ENCODE measurements at places on chromosomes 6 and 20. TPM values are rescaled to one million over a fixed set of nuclear protein-coding genes. Genes with fewer than 3 reads are reported as not detected.
A peak's percentile ranks its signal among the peaks of the same experiment; 100 is the strongest.

Gene NRSN1
- 2.0 TPM for total RNA-seq

Gene CLIC5
- 3.0 TPM for total RNA-seq

Gene UFL1
- 30.0 TPM for total RNA-seq

Gene SIRPB2
- 8.2 TPM for total RNA-seq

Gene DYNLT2
- 2.2 TPM for total RNA-seq

Gene SUMO4
- total RNA-seq: 6.1 TPM

Gene CCDC170
- total RNA-seq: 0.41 TPM

Gene FAM184A
- total RNA-seq: 3.9 TPM

Gene PPP1R3G
- 2.0 TPM for total RNA-seq

- no peaks in the 10 kb centered on the region for H3K27me3 ChIP-seq
- no peaks in the 10 kb centered on the region for H3K36me3 ChIP-seq
- DNase-seq: no peak
- H3K27ac ChIP-seq: no peak overlapping the region
- no peaks in the 10 kb centered on the region for H3K4me1 ChIP-seq
Measured at GRCh38 chr20:11880680-11881079, 37.0 kb upstream of the BTBD3 start.

DNA sequence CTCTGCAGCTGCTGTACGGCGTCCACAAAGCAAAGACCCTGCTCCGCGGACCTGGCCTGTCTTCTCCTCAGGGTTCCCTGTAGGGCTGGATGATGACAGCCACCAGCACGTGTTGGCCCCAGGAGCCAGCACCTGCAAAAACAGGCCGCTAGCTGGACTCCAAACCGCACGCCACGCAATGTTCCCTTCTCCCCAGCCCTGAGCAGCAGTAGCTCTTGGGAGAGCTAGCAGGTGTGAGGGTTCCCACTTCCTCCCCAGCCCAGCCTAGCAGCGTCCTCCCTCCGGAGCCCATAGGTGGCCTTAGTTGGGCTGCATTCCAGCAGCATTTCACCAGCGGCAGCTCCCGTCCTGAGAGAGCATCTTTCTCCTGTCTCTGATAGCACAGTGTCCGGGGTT is 42.3 kb downstream of the DACT2 start:
- no peaks in the 10 kb centered on the region for H3K27me3 ChIP-seq
- H3K4me3 ChIP-seq: no peak overlapping the region
- DNase-seq: no peak
- H3K4me1 ChIP-seq: no peaks in the 10 kb centered on the region
- H3K27ac ChIP-seq: no peak overlapping the region

DNA sequence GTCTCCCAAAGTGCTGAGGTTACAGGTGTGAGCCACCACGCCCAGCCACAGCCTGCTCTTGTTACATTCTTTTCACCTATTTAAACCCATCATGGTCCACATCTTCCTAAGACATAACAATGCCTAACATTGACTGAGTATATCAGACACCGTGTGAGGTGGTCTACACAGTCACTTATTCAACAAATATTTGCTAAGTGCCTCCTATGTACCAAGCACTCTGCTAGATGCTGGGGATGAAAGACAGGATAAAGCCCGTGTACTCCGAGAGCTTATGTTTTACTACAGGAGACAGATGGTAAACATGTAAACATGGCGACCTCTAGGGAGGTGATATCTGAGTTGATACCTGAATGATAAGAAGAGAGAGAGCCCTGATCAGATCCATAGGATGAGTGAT is 12.7 kb downstream of the BCL2L1 start:
- H3K27me3 ChIP-seq: no peaks in the 10 kb centered on the region
- no peak overlapping the region for H3K4me3 ChIP-seq
- H3K36me3 ChIP-seq: peaks cover 22% of the 10 kb centered on the region
- peaks cover 62% of the 10 kb centered on the region for H3K4me1 ChIP-seq
- peak; percentile 42 for DNase-seq

DNA sequence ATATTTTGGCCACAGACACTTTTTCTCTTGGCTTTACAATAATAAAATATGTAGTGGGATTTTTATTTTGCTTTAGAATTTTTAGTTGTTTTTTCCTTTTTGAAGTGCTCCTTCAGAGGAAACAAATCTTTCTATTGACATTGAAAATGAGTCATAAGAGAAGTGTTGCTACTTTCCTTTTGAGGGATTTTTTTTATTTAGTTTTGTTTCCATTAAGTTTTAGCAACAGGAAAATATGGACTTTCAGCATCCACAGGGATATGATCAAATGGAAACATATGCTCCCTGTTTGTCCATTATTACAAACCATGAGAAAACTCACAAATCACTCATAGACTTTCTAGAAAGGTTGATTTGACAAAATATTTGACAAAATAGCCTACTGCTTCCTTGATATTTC is 65.3 kb upstream of the BMP2 start:
- no peak for DNase-seq
- no peak overlapping the region for H3K4me3 ChIP-seq

DNA sequence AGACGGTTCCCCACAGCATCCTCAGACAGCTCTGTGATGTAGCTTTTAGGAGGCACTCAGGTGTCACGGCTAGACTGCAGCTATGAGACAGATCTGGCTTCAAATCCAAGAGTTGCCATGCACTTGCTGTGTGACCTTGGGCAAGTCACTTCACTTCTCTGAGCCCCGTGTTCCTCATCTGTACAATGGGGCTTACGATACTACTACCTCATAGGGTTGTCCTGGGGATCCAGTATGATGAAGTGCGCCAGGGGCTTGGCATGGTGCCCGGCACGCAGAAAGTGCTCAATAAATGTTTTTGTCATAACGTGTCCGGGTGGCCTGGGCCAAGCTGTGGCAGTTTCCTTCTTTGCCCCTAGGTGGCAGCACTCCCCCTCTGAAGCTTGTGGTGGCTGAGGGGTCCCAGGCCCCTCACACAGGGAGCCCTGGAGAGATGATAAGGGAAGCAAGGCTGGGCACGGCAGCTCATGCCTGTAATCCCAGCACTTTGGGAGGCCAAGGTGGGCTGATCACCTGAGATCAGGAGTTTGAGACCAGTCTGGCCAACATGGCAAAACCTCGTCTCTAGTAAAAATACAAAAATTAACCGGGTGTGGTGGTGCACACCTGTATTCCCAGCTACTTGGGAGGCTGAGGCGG is 19.1 kb upstream of the CHMP4B start:
- H3K4me1 ChIP-seq: peaks cover 61% of the 10 kb centered on the region
- H3K27me3 ChIP-seq: no peaks in the 10 kb centered on the region
- H3K4me3 ChIP-seq: no peak overlapping the region
- peak; percentile 82 for DNase-seq

DNA sequence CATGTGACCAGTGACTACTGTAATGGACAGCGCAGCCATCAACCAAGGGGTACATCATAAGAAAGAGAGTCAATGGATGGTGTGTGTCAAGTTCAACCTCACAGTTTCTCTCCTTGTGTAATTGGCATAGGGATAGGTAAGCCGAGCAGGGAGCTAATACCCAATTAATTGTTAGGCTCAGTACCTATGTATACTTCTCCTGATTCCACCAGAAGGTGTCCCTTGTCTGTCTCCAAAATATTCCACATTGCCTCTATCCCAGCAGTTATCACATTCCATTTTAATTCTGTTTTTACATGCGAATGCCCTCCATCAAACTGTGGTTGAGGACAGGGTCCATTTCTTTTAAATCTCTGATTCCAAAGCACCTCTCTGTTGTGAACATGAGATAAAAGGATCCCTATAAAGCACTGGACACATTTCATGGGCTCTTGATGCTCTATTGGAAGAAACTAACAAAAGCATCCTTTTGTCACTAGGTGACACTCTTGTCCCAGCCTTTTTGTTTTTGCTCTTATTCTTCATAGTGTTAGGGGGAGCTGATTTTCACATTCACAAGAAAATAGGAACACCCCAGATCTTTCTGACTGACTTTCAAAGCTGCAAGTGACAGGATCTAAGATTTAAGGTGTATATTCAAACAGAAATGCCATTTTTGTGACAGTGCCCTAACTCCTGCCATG is 38.9 kb downstream of the FBXO9 start:
- H3K27ac ChIP-seq: no peak overlapping the region
- H3K27me3 ChIP-seq: no peaks in the 10 kb centered on the region
- peaks cover 16% of the 10 kb centered on the region for H3K36me3 ChIP-seq
- no peak overlapping the region for H3K4me3 ChIP-seq
- H3K4me1 ChIP-seq: peaks cover 4% of the 10 kb centered on the region

- H3K36me3 ChIP-seq: peaks cover 27% of the 10 kb centered on the region
- H3K4me3 ChIP-seq: peak overlapping the region; percentile 41
- H3K27me3 ChIP-seq: peaks cover 64% of the 10 kb centered on the region
- no peaks in the 10 kb centered on the region for H3K4me1 ChIP-seq
Measured at GRCh38 chr20:62816031-62816883, 593 bp upstream of the COL9A3 start.

GRCh38 chr6:111658462-111659154 is 52.9 kb upstream of the TRAF3IP2 start:
- peak overlapping the region; percentile 60 for H3K27ac ChIP-seq
- DNase-seq: no peak
- H3K4me3 ChIP-seq: no peak overlapping the region
- no peaks in the 10 kb centered on the region for H3K4me1 ChIP-seq
- H3K27me3 ChIP-seq: no peaks in the 10 kb centered on the region
